Activated CD8-positive, alpha-beta T cell treated with anti-CD3 and anti-CD28 coated beads for 36 hours (primary cell): ENCODE measurements at places on chromosomes 6 and 20. TPM values are rescaled to one million over a fixed set of nuclear protein-coding genes. Genes with fewer than 3 reads are reported as not detected.

- H3K27ac ChIP-seq = no peak overlapping the region
- no peaks in the 10 kb centered on the region for H3K27me3 ChIP-seq
- no peaks in the 10 kb centered on the region for H3K36me3 ChIP-seq
- no peak overlapping the region for H3K4me3 ChIP-seq
Observed at GRCh38 chr20:55880361-55880760, 125.0 kb downstream of the CBLN4 start.

DNA sequence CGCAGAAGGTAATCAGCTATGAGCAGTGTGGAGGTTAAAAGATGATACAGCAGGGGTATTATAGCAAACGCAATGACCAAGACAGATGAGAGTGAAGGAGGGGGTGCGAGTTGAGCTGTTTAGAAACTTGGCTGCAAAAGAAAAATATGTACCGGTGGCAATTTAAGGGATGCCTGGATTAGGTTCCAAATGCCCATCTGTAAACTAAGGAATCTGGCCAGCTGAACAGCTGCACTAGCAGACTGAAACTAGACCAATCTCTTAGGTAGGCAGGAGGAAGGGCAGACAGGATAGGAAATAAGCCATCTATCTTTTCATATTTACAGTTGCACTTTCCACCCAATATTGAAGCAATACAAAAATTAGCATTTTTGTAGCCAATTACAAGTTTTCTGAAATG lies 407.6 kb downstream of the HTR1B start:
- H3K4me1 ChIP-seq = no peaks in the 10 kb centered on the region
- no peaks in the 10 kb centered on the region for H3K27me3 ChIP-seq
- H3K27ac ChIP-seq = no peak overlapping the region
- no peaks in the 10 kb centered on the region for H3K36me3 ChIP-seq
- no peak overlapping the region for H3K4me3 ChIP-seq

- no peaks in the 10 kb centered on the region for H3K4me1 ChIP-seq
- H3K27ac ChIP-seq = no peak overlapping the region
- H3K27me3 ChIP-seq = no peaks in the 10 kb centered on the region
Observed at GRCh38 chr20:24836661-24837299, 112.3 kb upstream of the CST7 start.

DNA sequence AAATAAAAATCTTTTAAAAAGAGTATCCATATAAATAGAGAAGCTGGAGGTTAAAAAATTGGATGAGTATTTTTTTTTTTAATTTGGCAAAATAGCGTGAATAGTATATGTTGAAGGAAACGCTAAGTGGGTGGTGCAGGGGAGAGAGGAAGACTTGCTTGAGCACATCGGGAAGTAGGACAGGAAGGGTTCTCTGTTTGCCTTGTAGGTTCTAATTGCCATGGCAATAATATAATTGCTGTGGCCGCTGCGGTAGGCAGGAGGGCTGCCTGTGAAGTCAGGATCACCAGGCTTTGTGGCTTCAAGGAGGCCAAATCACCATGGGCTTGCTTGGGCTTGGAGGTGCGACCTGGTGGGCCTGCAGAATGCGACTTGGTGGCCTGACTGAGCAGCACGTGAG lies 35.1 kb downstream of the IGF2R start:
- H3K27me3 ChIP-seq = no peaks in the 10 kb centered on the region
- no peak for DNase-seq
- peaks cover 53% of the 10 kb centered on the region for H3K4me1 ChIP-seq
- H3K27ac ChIP-seq = no peak overlapping the region

DNA sequence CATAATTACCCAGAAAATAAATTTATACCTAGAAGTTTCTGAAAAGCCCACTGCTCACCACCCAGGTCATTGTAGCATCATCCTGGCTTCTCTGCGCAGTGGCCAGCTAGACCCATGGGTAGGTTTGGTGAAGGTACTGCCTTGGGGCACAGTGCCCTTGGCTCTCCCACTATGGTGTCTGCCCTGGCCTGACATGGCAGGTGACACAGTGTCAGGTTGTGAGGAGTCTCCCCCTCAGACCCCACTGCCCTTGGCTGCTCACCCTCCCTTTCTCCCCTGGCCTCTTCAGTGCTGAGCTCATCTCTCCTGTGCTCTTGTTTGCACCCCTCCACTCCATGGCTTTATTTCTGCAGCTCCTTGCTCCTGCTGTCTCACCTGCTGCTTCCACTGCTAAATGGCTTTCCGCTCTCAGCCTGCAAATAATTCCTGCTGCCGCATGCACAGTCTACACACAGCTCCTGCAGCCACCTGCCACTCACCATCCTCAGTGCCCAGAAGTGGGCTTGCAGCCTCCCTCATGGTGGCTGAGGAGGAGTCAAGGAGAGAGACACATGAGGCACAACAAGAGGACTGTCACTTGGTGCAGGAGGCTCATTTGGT lies 313.4 kb upstream of the MOCS1 start:
- H3K36me3 ChIP-seq = no peaks in the 10 kb centered on the region
- no peak overlapping the region for H3K27ac ChIP-seq
- no peak overlapping the region for H3K4me3 ChIP-seq
- no peaks in the 10 kb centered on the region for H3K4me1 ChIP-seq
- H3K27me3 ChIP-seq = peaks cover 8% of the 10 kb centered on the region

DNA sequence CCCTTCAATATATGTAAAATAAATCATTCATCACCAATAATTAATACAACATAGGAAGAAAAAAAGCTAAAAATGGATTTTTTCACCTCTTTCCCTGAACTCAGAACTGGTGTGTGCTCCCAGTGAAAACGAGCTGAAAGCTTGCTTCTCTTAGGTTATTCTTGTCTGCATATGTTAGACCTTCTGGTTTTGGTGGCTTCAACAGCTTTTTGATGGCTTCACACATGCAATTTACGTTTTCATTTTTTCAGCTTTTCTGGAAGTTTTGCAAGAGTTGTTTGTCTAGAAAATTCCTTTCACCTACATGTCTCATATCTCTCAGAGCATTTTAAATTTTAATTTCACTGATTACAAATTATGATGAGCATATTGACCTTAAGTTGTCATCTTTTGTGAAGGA lies 86.9 kb upstream of the PTCHD4 start:
- no peaks in the 10 kb centered on the region for H3K36me3 ChIP-seq
- no peaks in the 10 kb centered on the region for H3K4me1 ChIP-seq
- no peaks in the 10 kb centered on the region for H3K27me3 ChIP-seq
- no peak overlapping the region for H3K4me3 ChIP-seq

DNA sequence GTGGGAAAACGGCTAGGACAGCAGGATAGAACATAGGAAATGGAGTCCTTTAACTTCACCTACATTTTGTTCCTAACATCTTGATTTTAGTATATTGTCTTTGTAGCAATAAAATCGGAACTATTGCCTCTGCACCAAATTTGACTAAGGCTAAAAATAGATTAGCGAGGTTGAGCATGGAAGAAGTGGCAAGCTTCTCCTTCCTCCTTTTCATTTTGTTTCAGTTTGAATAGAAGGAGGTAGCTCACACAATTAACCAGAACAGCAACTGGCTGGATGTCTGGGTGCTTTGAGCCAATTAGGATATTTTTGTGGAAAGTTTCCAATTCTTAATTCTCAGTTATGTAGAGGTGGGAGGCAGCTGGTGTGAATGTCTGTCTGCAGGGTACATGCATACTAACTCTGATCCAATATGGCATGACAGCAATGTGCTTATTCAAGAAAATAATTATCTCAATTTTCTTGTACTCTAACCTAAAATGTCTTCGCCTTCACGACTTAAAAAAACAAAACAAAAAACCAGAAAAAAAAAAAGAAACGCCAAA lies 3.1 kb upstream of the HECA start:
- H3K4me1 ChIP-seq = peaks cover 58% of the 10 kb centered on the region
- H3K27me3 ChIP-seq = no peaks in the 10 kb centered on the region
- H3K27ac ChIP-seq = peak overlapping the region; percentile 62
- no peak for DNase-seq

- H3K27me3 ChIP-seq = no peaks in the 10 kb centered on the region
- peaks cover 28% of the 10 kb centered on the region for H3K36me3 ChIP-seq
- no peak for DNase-seq
Observed at GRCh38 chr20:41078329-41078728, 49.7 kb downstream of the TOP1 start.

- no peak for DNase-seq
- H3K4me1 ChIP-seq = no peaks in the 10 kb centered on the region
- H3K4me3 ChIP-seq = no peak overlapping the region
- H3K36me3 ChIP-seq = no peaks in the 10 kb centered on the region
- no peak overlapping the region for H3K27ac ChIP-seq
Observed at GRCh38 chr20:1830240-1830639, 65.0 kb upstream of the SIRPA start.

DNA sequence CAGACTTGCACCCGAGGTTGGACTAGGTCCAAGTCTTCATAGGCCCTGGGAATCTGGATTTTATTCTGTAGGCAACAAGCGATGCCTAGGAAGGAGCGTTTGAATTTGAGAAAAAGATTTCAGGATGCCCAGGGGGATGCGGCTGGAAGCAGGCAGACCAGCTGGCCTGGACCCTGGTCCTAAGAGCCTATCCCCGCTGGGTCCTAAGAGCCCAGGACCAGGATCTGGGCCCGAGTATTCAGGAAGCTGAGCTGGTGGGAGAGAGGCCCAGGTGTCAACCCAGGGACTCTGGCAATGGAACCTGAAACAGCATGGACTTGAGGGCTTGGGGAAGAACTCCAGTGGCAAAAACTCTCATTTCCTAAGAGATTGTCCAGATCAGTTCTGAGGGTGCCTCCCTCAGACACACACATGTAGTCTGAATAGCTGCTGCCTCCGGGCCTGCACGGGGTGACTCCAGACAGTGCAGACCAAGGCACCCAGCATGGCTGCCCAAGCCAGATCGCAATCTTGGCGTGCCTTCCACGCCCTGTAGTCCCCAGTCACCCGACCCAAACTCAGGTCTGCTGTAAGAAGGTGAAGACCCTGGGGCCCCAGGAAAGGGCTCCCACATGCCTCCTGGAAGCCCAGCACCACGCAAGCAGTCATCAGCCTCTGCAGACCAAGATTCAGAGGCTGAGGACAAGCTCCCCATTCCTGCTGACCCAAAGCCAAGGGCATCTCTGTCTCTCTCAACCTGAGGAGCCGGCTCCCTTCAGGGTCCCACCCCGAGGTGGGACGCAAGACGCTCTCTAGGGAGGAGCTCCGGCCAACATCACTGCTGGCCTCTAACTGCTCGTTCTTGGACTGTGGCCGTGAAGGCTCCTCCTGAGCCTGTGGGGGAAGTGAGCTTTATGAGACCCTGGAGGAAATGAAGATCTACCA lies 34.4 kb downstream of the RRBP1 start:
- no peak for DNase-seq
- no peak overlapping the region for H3K4me3 ChIP-seq
- H3K36me3 ChIP-seq = no peaks in the 10 kb centered on the region
- H3K4me1 ChIP-seq = peaks cover 5% of the 10 kb centered on the region
- H3K27ac ChIP-seq = no peak overlapping the region

DNA sequence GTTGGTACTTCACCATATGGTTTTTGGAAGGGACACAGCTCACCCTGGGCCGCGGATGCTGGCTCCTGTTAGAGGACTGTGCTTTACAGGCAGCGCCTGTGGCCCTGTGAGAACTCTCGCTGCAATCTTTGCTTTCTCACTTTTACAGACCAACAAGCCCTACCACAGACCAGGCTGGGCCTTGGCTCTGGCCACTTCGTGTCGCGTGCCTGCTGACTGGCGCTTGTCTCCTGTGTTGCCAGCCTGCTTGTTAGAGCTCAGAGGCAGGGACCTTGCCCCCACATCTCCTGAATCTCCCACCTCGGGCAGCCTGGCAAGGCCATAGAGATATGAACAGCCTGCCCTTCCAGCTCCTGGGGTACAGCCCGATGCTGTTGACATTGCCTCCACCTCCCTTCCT lies 56.1 kb downstream of the SYNJ2 start:
- DNase-seq = no peak
- no peaks in the 10 kb centered on the region for H3K27me3 ChIP-seq
- peaks cover 16% of the 10 kb centered on the region for H3K36me3 ChIP-seq

- H3K4me3 ChIP-seq = no peak overlapping the region
- H3K4me1 ChIP-seq = no peaks in the 10 kb centered on the region
- no peak for DNase-seq
Observed at GRCh38 chr6:110378552-110378951, 20.4 kb upstream of the METTL24 start.

DNA sequence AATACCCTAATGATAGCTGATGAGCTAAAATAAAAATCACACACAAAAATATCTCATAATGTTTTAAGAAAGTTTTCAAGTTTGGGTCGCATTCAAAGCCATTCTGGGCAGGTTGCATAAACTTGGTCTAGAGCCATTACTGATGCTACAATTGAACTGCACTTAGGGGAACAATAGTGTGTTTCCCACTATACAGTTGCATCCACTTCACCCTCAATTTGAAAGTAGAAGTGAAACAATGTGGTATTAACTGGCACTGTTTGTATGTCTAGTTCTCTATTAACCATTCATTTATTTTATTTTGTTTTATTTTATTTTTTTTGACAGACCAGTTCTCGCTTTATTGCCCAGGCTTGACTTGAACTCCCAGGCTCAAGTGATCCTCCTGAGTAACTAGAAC lies 23.0 kb upstream of the STK38 start:
- H3K4me1 ChIP-seq = peaks cover 3% of the 10 kb centered on the region
- no peaks in the 10 kb centered on the region for H3K36me3 ChIP-seq
- H3K4me3 ChIP-seq = no peak overlapping the region
- H3K27me3 ChIP-seq = no peaks in the 10 kb centered on the region
- no peak for DNase-seq

Gene OVOL2
- total RNA-seq = not detected

Gene MOG
- not detected for total RNA-seq

Gene MEP1A
- total RNA-seq = not detected

Gene LY86
- total RNA-seq = not detected
